Left forelimb (tissue), 1 donor: ENCODE measurements at places on chromosomes 2 and 18.

- DNase-seq: no peak
Measured at GRCh38 chr18:56574861-56575260, 63.5 kb downstream of the TXNL1 start.

DNA sequence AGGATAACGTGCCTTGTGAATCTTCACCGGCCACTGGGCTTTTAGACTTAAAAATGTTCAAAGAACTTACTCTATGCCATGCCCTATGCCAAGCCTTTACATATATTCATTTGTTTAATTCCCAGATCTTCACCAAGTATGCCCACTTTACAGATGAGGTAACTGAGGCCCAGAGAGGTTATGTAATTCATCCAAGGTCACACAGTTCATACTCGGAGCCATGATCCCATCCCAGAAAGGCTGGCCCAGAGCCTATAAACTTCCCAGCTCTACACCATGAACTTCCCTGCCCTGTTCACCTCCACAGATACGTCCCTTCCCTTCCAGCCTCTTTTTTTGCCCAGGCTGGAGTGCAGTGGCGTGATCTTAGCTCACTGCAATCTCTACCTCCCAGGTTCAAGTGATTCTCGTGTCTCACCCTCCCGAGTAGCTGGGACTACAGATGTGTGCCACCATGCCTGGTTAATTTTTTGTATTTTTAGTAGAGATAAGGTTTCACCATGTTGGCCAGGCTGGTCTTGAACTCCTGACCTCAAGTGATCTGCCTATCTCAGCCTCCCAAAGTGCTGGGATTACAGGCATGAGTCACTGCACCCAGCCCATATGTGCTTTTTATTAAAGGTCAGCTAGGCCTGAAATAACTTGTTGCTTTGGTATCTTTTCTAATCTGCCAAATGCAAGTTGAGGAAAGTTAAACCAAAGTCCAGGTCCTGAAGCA is 44.1 kb downstream of the MTHFD2 start:
- DNase-seq: no peak

- no peak for DNase-seq
Measured at GRCh38 chr18:22734791-22735627, 198.1 kb upstream of the RBBP8 start.

- no peak for DNase-seq
Measured at GRCh38 chr18:22828171-22828570, 105.0 kb upstream of the RBBP8 start.

- no peak for DNase-seq
Measured at GRCh38 chr2:226564667-226565066, 235.0 kb downstream of the IRS1 start.

GRCh38 chr2:160478660-160479059 is 14.9 kb downstream of the RBMS1 start:
- no peak for DNase-seq

GRCh38 chr2:99032786-99033185 is 96.8 kb upstream of the CRACDL start:
- DNase-seq: no peak

GRCh38 chr2:216555274-216555673 is 56.6 kb downstream of the RPL37A start:
- DNase-seq: no peak
